ENCODE measurements at places on chromosomes 1 and 21.

DNA sequence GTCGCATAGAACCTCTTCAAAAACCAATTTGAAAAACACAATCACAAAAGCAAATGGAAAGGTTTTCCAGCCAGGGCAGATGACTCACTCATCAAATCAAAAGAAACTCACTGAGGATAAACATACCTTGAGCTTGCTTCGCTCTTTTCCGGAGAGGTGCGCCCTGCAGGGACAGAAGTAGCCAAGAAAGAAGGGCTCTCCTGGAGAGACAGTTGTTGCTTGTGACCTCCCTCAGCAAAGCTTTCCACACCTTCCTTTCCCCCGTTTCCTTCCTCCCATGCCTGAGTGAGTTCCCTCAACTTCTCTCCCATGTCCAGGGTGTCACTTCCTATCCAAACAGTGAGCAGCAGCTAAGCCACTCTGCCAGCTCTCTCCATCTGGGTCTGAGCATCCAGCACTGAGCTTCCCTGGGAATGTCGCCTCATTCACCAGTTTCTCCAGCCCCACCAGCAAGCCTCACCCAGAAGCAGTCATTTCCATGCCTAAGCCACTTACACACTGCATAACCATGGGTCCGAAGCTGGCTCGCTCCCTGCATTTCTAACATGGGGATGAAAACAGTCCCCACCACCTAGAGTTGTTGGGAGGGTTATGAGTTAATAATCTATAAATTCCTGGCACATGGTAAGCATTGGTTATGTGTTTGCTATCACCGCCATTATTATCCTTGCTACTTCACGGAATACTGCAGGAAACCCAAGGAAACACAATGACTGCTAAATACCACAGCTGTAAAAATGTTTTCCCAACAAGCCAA lies 75.0 kb downstream of the PTPN14 start:
- DNase-seq = no peak

- no peak for DNase-seq
These were observed 86.4 kb downstream of the KCNK1 start for GRCh38 chr1:233700338-233700737.

GRCh38 chr1:98766255-98766654 lies 104.7 kb downstream of the SNX7 start:
- DNase-seq = no peak

DNA sequence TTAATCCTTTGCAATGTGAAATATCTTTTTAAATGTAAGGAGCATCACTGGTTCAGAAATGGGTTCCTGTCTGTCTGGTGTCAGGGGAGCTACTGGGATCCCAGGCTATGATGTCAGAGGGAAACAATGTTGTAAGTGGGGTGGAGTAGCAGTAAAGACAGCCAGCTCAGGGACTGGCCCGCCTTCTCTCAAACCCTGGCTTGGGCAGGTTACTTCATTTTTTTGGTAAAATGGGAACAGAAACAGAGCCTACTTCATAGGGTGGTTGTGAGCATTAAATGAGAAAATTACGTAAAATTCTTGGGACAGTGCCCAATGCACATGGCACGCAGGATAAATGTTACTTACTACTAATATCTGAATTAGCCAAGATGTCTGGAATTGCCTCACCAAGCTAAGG lies 30.7 kb upstream of the IL20 start:
- DNase-seq = no peak

GRCh38 chr1:74652711-74653139 lies 20.9 kb downstream of the ERICH3 start:
- DNase-seq = no peak

GRCh38 chr1:92016720-92017316 lies 13.0 kb upstream of the EPHX4 start:
- DNase-seq = no peak

DNA sequence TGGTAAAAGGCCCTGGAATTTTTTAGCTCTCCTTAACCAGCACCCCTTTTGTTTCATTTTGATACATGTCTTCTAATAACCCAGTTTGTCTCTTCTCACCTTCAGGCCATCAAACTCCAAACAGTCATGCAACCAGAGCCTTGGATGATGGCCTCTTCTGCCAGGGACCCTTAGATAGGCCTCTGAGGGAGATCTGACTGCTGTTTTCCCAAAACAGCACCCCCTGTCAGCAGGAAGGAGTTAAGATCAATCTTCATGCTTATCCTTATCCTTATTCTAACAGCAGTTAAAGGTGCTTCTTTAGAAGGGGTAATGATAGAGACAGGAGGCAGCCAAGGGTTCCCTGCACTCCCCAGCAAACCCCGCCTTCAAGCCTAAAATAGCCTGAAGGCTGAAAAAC lies 49.5 kb upstream of the VANGL1 start:
- DNase-seq = no peak
